ENCODE measurements at places on chromosomes 4 and X. TPM values are rescaled to one million over a fixed set of nuclear protein-coding genes. Genes with fewer than 3 reads are reported as not detected.

- DNase-seq: no peak
These were observed 23.2 kb downstream of the PRPS2 start for GRCh38 chrX:12814420-12814819.

The AP1S2 gene
- 82.6 TPM for total RNA-seq

DNA sequence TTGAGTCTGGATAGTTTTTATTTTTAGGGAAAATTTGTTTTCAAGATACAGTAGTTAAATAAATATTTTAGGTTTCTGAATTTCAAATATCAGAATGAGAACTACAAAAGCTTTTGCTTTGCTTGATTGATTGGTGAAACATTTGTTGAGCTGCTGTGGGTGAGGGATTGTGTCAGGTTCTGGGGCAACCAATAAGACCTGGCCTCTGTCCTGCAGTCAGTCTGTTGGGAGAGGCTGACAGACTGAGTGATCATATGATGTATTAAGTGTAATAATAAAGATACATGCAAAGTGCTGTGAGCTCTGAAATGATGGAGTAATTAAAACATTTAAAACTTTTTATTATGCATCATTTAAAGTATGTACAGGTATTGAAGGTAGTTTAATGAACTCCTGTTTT is 9.6 kb downstream of the KDM6A start:
- DNase-seq: no peak

DNA sequence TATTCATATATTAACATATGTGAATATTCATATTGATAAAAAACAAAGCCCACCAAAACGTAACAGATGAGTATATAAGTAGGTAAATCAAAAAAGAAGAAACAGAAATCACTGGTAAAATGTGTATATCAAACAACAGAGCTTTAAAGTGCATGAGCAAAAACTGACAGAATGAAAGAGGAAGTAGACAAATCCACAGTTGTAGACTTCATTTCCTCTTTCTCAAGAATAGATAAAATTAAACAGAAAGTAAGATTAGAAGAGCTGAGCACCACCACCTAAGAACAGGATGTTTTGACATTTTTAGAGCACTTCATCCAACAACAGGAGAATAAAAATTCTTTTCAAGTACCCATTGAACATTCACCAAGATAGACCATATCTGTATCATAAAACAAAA is 64.6 kb downstream of the CNKSR2 start:
- DNase-seq: no peak

DNA sequence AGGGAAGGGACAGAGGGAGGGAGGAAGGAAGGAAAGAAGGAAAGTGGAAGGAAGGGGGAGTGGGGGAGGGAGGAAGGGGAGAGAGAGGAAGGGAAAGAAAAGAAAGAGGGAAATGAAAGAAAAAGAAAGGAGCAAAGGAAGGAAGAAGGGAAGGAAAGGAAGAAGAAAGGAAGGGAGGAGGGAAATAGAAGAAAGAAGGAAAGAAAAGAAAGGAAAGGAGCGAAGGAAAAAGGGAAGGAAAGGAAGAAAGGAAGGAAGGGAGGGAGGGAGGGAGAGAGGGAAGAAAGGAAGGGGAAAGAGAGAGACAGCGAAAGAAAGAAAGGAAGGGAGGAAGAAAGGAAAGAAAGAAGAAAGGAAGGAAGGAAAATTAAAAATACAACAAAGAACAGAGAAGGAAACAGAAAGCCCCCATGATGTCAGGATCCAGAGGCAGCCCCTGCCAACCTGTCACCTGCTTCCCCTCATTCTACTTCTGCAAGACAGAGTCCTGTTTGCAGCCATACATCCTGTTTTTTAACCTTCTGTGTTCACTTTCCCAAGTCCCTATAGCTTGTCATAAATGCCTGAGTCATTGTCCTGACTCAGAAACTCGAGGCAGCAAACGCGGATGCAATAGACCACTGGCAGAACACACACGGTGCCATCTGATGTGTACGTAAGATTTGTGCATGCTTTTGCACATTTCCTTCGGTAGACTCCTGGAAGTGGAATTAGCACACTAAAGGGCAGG is 77.0 kb upstream of the C4orf50 start:
- DNase-seq: no peak

The CTBP1 gene
- 204 TPM for total RNA-seq

The GALNT7 gene
- 65.6 TPM for total RNA-seq

The SSX2 gene
- not detected for total RNA-seq

DNA sequence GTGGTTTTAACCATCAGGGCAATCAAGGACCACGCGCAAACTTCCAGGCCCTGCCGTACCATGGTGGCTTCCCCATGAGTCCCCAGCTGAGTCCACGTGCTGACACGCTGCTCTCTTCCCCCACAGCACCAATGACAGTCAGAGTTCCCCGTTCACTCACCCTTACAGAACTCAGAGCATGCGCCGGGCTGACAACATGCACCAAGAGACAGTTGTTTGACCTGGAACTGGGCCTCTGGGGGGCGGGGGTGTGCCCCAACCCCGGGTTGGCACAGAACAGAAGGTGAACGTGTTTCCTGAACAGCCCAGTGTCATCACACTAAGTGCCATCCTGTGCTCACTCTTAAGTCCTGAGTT is 29.4 kb downstream of the IRF2 start:
- no peak for DNase-seq

The PJA1 gene
- total RNA-seq: 34.2 TPM

DNA sequence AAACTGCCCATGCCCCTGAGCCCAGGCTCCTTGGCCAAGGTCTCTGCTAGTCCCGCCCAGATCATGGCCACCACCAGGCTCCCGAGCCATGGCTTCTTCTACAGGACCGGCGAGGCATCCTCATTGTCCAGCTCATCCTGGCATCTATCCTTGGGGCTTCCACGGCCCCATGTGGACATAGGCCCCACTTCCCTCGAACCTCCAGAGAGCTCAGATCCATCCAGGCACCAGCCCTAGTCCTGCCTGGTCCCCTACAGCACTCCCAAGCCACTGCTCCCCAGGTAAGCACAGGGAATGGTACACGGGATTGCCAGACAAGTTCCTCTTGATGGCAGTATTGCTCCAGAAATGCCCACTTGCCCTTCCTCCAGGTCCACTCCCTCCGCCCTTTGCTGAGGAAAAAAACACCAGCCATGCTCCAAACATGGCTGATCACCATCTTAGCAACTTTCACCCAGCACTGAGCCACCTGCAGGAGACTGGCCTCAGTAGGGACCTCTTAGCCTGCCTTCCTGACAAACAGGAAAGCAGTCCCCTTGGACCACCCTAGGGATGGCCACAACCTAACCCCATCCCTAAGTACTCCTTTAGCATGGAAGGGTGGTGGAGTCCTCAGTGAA is 272.1 kb upstream of the AGTR2 start:
- DNase-seq: no peak

DNA sequence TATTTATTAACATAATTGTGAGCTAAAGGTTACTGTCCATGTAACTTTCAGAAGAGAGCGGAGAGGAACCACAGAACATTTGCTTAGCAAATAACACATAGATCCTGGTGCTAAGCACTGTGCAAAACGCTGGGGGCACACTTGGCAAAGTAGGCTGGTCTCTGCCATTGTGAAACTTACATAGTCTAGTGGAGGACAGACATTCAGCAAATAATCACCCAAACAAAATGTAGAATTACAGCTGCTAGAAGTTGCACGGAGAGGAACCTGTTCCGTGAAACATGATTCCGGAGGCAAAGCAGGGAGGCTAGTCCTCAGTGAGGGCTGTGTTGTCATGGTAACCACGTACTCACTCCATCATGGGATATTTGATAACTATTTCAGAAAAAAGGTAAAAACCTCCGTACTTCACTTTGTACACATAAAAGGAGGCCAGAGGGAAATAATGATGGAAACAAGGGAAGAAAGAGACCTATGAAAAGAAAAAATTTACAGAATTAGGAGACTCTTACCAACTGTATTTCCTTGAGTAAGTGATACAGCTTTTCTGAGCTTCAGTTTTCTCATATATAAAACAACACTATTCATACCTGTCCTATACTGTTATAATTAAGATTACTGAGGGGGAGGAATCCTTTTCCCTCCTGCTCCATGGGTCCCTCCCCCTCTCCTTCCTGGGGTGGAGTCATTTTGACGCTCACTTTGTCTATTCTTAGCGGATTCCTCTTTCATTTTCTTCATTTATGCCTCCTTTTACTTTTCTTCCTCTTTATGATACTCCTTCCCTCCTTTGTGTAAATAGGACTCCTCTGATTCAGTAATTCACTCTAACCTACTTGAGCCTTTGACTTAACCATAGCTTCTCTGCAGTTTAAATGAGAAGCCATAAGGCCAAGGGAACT is 825 bp upstream of the RASGEF1B start:
- no peak for DNase-seq

The RNF113A gene
- 11.8 TPM for total RNA-seq

The ZCCHC18 gene
- total RNA-seq: 5.1 TPM

All from progenitor cell of endocrine pancreas (in vitro differentiated cells).